ENCODE measurements at places on chromosomes 16 and 17.
A peak's percentile ranks its signal among the peaks of the same experiment; 100 is the strongest.

- DNase-seq, result no peak
These were observed 116.9 kb upstream of the CLEC3A start for GRCh38 chr16:77905374-77905920.

- DNase-seq, result peak; percentile 26
These were observed 27.3 kb downstream of the SLFN11 start for GRCh38 chr17:35345926-35346771.

GRCh38 chr17:61017317-61018006, 339.8 kb downstream of the BCAS3 start:
- DNase-seq, result no peak

- no peak for DNase-seq
These were observed 17.4 kb downstream of the ITPRIPL2 start for GRCh38 chr16:19130852-19131824.

- peak; percentile 41 for DNase-seq
These were observed 20.4 kb downstream of the CA4 start for GRCh38 chr17:60169921-60170817.

- no peak for DNase-seq
These were observed 3.1 kb downstream of the SLC43A2 start for GRCh38 chr17:1625581-1625980.

GRCh38 chr17:40264458-40265185, 23.1 kb upstream of the CDC6 start:
- no peak for DNase-seq

GRCh38 chr16:18948372-18949020, 22.3 kb upstream of the SMG1 start:
- DNase-seq, result no peak

- DNase-seq, result no peak
These were observed 25.8 kb downstream of the HS3ST3A1 start for GRCh38 chr17:13575922-13576419.

DNA sequence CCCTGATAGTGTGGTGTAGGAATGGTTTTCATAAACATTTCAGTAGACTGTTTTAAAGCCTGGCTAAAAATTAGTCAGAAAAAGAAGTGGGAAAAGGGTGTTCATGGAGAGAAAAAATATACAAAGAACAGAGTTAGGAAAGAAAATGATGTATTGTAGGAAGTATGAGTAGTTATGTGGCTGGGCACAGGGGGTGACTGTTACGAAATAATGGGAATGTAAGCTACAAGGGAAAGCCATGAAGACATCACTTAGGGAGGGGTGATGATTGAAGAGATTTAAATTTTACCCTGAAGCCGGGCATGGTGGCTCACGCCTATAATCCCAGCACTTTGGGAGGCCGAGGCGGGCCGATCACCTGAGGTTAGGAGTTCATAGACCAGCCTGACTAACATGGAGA, 55.3 kb downstream of the NUP88 start:
- no peak for DNase-seq

GRCh38 chr17:71866095-71866494, 254.7 kb upstream of the SOX9 start:
- DNase-seq, result no peak

DNA sequence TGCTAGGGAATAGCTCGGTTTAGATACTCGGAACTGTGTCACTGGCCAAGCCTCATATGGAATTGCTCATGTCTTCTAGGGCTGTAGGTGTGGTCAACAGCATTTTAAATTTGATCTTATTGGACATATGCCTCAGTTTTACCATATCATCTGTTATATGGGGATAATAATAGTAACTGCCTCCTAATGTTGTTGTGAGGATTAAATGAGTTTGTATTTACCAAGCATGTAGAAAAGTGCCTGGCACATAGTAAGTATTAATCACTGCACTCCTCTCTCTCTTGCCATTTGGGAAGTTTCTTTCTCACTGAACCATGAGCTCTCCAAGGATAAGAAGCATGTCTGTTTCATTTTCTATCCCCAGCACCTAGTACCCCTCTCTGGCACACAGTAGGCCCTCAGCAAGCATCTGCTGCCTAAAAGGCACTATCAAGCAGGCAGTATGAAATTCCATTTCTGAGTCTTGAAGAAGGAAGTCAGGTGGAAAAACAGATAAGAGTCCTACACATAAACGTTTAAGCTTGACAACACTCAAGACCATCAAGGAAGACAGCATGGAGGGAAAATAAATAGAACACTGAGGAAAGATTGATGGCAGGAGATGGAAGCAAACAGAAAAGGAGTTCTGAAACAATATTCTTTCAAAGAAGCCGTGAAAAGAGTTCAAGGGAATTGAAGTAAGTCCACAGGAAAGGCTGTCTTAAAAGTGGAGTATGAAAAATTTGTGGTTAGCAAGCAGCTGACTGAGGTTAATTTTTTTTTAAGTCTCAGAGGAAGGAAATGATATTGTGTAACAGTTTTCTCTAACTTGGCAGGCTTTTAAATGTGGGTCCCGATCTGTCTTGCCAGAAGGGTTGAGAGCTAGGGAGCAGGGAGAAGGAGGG, 2.2 kb upstream of the ATP6V0A1 start:
- peak; percentile 18 for DNase-seq

DNA sequence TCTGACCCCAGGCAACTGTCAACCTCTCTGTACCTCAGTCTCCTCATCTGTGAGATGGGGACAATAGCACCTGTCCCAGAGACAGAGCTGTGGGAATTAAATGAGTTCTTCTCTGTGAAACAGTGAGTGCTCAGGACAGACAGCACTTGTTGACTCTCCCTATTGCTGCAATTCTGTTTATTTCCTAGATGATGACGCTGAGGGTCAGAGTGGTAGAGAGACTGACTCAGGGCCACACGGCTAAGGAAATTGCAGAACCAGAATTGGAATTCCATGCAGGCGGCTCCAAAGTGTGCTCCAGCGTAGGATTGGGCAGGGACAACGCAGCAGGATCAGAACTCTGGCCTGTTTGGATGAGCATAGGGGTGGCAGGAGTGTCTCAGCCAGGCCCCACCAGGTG, 302.2 kb downstream of the C16orf95 start:
- DNase-seq, result no peak

GRCh38 chr17:51050291-51051033, 70.2 kb downstream of the SPAG9 start:
- DNase-seq, result no peak

DNA sequence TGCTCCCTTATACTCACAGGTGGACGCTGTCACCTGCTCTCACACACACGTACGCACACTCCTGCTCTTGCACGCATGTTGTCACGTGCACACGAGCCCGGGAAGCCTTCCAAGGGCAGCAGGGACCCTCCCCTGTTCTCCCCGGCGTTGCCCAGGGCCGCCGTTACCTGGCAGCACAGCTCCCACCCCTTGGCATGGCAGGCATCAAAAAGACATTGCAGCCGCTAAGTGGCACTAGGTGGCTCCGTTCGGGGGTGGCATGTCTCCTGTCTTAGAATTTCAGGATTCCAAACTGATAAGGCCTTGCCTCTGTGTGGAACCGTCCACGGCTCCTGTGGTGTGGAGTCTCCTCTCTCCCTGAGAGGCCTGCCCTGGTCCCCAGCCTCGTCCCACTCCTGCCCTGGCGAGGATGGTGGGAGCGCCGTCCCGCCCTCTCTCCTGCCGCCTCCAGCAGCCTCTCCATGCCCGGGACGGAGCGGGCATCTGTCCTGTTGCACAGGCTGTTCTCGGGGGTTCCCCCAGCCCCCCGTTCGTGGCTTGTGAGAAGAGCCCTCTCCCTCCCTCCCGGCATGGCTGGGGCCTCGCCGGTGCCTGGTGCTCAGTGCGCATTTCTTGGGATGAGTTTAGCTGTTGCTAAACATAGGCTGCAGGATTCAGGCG, 126.7 kb upstream of the GSE1 start:
- DNase-seq, result no peak

- no peak for DNase-seq
These were observed at the start of gene ZNF629 for GRCh38 chr16:30786936-30787612. Gene ZNF629 (minus strand): TSS chr16:30787205. CDS start chr16:30784482, 2,723 bp downstream.

GRCh38 chr16:35725949-35726348, 2266.5 kb downstream of the TP53TG3F start:
- no peak for DNase-seq

DNA sequence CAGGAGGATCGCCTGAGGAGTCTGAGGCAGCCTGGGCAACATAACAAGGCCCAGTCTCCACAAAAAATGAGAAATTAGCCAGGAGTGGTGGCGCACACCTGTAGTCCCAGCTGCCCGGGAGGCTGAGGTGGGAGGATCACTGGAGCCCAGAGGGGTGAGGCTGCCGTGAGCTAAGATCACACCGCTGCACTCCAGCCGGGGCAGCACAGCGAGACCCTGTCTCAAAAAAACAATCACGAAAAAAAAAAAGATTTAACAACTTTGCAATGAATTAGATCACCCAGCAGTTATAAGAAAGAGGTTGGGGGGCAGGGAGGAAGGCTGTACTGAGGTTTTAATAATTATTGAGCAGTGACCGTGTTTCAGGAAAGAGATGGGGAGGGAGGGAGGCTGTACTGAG, 49.4 kb downstream of the RPH3AL start:
- DNase-seq, result no peak

GRCh38 chr17:47878203-47879027, 17.6 kb upstream of the SP2 start:
- DNase-seq, result no peak

- no peak for DNase-seq
These were observed 718 bp downstream of the SAT2 start for GRCh38 chr17:7626956-7627249.

Measured in activated T-helper 1 cell treated with anti-CD3 and anti-CD28 coated beads, Interleukin-12 subunit alpha, Interleukin-12 subunit beta, Interleukin-2, Interleukin-4 antibody, amounts not matched to agents 30 ng/mL and 10 ng/mL and 1 ng/mL, durations not matched to agents 14 hours and 24 hours and 36 hours (primary cell).